ENCODE measurements at places on chromosomes 12 and 14. TPM values are rescaled to one million over a fixed set of nuclear protein-coding genes. Genes with fewer than 3 reads are reported as not detected.

CCDC38 gene
- total RNA-seq: not detected

DNA sequence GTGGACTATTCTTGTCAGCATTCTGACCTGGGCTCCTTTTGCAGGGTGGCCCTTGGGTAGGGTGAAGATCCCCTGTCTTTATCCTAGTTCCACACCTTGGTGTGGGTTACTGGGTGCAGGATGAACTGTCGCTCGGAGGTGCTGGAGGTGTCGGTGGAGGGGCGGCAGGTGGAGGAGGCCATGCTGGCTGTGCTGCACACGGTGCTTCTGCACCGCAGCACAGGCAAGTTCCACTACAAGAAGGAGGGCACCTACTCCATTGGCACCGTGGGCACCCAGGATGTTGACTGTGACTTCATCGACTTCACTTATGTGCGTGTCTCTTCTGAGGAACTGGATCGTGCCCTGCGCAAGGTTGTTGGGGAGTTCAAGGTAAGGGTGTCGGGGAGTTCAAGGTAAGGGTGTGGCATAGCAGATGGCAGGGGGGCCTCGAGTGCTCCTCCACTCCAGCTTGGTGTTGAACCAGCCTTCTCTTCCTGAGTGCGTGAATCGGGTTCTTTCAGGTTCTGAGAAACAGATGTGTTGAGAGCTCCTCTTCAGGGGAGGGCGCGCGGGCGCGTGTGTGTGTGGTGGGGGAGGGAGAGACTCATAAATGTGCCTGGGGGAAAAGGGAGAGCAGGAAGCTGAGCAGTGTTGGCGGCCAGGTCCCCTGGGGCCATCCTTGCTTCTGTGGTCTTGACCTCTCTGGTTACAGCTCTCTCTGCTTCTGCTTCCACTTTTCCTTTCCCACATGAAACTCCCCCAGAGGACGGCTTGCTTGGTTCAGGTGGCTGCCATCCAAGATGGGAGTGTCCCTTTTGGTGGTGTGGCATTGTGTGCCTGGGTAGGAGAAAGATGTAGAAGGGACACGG is 4.0 kb downstream of the ATG101 start:
- no peak for DNase-seq

- no peak for DNase-seq
Measured at GRCh38 chr12:19867151-19867550, 427.9 kb downstream of the AEBP2 start.

DNA sequence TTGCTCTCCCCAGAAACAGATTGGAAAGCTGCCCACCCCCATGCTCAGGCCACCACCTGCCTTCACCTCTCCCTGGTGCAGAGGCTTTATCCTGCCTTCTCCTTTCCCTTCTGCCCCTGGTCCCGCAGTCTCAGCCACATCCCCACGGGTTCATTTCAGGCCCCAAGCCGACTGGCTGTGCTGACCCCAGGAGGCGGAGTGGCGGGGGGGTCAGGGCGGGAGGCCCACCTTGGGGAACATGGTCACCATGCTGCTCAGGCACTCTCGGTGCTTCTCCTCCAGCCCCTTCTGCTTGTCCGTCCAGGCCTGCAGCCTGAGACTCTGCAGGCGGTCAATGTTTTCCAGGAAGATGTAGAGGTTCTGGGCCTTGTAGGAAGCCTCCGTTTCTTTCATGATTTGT is 6.9 kb downstream of the FAM186B start:
- no peak for DNase-seq

DNA sequence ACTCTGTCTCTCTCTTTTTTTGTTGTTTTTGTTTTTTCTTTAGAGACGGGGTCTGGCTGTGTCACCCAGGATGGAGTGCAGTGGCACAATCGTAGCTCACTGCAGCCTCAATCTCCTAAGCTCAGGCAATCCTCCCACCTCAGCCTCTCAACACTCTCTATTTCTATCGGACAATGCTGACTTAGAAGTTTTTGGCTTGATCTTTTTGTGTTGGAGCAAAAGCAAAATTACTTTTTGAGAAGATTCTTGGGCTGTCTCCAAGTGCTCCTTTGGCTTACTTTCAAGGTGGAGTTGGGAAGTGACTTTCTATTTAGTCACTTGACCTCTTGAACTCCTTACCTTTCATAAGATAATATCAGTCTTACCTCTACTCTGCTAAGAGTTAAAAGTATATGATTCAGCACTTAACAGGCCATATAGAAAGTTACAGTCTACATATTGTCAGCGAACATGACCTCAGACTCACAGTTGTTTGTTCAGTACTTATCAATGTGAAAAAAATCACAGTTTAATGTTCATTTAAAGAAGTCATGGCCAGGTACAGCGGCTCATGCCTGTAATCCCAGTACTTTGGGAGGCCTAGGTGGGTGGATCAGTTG is 15.4 kb upstream of the MIA2 start:
- DNase-seq: no peak

ANAPC7 gene
- 30.4 TPM for total RNA-seq

ARID4A gene
- 12.7 TPM for total RNA-seq

DNA sequence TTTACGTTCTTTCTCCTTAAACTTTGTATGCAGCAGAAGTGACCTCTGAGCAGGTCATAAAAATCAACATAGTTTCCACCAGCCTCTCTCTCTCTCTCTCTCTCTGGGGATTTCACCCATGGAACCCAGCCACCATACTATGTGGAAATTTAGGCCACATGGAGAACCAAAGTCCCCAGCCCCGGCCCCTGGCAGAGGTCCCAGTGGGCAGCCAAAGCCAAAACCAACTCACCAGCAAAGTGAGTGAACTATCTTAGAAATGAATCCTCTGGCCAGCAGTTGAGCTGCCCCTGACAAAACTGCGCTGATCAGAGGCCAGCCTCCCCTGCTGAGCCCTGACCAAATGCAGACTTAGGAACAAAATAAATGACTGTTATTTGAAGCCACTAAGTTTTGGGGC is 9.2 kb downstream of the DUSP6 start:
- peak; percentile 78 for DNase-seq

RPL10L gene
- not detected for total RNA-seq

RPGRIP1 gene
- total RNA-seq: not detected

P2RX2 gene
- not detected for total RNA-seq

GRCh38 chr14:25431211-25432076 is 381.5 kb upstream of the STXBP6 start:
- no peak for DNase-seq

DNA sequence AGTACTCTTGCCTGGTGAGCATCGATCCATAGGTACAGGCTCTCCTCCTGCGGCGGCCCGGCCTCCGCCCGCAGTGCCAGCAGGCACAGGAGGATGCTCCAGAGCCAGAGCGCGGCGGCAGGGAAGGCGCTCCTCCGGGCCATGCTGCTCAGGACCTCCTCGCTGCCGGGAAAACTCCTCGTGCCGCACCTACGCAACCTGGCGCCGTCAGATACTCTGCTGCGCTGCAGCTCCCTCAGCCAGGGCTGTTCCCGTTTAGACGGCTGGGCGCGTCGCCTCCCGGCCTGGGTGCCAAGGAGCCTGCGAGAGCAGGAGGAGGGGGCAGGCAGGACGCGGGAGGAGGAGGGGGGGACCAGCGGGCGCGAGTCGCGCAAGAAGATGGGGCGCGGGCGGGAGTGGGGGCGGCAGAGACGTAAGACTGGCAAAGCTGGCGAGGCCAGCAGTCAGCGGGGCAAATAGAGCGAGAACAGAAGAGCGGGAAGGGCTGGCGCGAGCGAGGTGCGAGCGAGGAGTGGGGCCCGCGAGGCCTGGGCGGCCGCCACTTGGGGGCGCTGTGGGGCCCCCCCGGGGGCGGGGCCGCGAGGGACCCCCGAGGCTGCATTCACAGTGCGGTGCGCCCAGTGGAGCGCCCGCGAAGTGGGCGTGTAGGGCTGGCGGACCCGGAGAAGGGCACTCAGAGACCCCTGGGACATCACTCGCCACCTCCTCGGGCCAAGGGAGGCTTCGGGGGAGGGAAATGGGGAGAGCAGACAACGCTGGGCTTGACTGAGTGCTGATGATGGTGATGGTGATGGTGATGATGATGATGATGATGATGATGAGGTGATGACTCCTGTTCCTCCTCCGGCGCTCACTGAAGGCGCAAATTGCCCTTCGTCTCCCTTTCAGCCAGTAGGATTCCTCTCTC is at the start of gene WIF1:
TSS of gene WIF1 (minus strand) at position 257 of the 907 bp plus-strand sequence. CDS start at position 143, 114 bp downstream.
- no peak for DNase-seq
